Stimulated activated CD4-positive, alpha-beta T cell treated with anti-CD3 and anti-CD28 coated beads, TNF-alpha, amount 100 ng/mL, for 1 hour (primary cell): ENCODE measurements at places on chromosomes 13 and 19.
A peak's percentile ranks its signal among the peaks of the same experiment; 100 is the strongest.

DNA sequence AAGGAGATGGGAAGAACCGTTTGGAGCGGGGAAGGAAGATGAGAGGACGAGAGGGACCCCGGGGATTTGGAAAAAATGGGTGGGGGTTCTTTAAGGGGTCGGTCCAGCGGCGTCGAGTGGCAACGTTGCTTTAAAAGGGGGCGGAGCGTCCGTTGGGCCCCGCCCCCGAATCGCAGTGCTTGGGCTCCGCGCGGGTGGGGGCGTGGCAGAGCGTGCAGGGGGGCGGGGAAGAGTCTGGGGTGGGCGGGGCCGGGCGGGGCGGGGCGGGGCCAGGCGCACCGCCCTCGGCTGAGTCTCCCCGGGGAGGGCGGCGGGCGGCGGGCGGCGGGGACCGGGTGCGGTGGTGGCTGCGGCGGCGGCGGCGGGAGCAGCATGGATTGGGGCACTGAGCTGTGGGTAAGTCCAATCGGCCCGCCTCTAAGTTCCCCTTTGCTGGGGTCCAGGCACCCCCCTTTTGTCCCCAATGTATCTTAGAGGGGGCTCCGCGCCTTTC is at the start of gene TRIP10:
TSS of gene TRIP10 (plus strand) at position 291 of the 493 bp plus-strand sequence. CDS start at position 373, 82 bp downstream.
- DNase-seq, result peak; percentile 78

DNA sequence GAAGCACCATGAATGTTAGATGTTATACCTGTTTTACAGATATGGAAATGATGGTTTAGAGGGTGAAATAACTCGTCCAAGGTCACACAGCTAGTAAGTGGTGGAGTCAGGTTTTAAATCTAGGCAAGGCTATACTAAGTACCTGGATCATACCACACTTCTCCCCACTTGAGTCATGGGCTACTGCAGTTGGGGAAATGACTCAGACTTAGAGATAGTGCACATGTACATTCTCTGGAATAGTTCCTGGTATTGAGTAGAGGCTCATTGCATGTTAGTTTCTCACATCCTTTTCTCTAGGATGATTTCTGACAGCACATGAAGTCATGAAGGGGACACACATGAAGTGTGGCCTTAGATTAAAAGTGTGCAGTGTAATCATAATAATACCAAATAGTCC is 76.2 kb upstream of the TNFSF11 start:
- DNase-seq, result no peak

GRCh38 chr13:37364007-37364406 is 234.6 kb downstream of the POSTN start:
- no peak for DNase-seq

DNA sequence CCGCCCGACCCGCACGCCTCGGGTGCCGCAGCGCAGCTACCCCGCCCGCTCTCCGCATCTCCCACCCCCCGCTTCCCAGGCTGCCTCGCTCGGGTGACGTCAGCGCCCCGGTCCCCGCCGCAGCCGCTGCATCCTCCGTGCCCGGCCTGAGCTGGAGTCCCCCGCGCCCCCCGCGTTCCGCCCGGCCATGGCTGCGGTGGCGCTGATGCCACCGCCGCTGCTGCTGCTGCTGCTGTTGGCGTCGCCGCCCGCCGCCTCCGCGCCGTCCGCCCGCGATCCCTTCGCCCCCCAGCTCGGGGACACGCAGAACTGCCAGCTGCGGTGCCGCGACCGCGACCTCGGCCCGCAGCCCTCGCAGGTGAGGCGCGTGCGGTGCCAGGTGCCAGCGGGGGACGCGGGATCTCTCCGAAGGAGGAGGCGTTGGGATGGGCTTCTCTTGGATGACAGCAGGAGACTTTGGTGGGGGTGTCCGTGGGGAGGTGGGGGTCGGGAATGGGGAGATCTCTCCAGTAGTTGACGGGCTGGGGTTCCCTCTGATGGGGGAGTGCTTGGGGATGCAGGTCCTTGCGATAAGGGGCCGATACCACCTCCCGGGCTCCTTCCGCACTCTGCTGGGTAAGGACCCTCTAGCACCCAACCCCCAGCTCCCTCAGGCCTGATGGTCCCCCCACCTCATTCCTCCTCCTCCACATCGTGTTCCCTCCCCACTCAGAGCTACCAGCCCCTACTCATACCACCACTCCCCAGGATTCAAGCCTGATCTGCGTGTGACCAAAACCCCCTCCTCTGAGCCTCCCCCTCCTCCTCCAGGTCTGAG is at the start of gene TMEM59L:
TSS of gene TMEM59L (plus strand) at position 99 of the 817 bp plus-strand sequence. CDS start at position 188, 89 bp downstream.
- no peak for DNase-seq

DNA sequence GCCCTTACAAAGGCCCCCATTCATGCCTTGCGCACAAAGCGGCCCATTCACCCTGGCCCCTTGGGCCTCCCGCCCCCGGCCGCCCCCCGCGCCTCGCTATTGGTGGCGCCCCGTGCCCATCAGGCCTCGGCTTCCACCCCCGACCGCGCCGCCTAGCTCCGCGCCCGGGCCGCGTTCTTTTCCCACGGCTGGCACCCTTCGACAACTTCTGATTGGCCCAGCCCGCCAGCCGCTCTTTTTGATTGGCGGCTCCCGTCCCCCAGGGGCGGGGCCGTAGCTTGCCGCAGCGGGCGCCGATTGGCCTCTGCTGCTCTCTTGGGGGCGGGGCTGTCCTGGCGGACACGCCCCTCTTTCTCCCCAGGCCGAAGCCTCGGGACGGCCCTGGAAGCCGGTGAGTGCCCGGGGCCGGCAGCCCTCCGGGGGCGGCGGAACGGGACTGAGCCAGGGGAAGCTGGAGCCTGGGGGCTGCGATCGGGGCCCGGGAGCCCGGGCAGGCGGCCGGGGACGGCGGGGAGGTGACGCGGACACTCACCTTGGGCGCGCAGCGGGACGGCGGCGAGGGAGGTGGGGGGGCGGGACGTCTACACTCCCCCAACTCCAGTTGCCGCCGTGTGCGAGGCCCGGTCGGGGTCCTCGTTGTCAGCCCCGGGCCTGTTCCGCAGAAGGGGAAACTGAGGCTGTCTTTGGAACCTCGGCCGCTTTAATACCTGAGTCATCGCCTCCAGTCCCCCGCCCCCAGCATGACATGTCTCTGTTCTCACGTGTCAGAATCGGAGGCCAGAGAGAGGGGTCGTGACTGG is at the start of gene MYH14:
TSS of gene MYH14 (plus strand) at position 342 of the 800 bp plus-strand sequence. CDS start 6,744 bp downstream, outside the sequence.
- DNase-seq, result no peak

DNA sequence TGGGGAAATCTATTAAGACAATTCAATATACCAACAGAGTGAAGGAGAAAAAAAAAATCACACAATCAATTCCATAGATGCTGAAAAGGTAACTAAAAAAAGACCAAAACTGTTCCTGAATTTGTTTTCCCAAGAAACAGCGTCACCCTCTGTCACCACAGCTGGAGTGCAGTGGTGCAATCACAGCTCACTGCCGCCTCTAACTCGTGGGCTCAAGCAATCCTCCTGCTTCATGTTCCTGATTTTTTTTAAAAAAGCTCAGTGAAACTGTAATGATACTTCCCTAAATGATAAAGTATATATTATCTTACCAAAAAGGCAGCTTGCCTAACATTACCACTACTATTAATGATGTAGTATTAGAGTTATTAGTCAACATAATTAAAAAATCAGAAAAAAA is 19.6 kb upstream of the ZFP14 start:
- DNase-seq, result no peak

GRCh38 chr19:39413272-39413910 is 922 bp downstream of the PLEKHG2 start:
- no peak for DNase-seq

DNA sequence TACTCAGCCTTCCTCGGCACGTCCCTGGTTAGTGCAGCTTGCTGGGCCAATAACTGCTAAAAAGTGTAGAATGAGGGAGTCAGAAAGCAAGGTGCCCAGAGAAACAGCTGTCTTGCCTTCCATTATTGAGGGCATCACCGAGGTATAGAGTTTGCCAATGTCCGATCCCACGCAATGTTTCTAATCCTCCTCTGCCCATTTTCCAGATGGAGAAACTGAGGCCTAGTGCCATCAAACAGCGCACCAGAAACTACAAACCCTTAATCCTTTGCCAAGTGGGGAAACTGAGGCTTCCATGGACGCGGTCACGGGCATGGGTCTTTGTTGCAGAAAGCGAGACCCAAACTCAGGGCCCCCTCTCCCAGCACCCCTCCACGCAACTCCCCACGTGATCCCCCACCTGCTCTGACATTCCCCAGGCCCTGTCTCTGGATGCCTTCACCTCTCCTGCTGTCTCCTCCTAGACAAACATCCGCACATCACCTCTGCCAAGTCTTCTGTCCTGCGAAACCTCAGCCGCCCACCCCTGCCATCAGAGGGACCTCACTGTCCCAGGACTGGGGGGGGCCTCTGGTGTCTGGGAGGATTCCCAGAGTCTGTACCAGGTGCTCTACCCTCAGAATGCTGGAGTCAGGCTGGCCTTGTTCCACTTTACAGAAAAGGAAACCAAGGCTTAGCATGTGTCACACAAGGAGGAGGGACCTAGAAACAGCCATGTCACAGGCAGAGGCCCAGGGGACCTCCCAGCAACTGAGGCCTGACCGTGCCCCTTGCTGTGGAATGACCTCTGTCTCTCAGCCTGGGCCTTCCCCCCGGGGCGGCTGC is 930 bp upstream of the PDE4C start:
- no peak for DNase-seq

DNA sequence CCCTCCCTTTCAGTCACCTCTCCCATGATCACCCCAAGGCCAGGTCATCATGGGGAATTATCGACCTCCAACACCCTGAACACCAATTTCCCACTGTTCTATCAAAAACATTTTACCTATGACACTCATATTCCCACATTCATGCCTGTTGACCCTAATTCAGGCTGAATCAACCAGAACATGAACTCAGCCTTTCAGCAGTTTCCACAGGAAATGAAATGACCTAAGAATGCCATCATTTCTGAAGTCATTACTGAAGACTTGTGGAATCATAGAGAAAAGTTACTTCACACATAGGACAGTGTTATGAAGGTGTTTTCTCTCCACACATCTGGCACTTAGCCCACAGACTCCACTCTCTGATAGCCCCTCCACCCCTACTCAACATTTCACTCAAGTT is 29.9 kb upstream of the FAM124A start:
- no peak for DNase-seq

DNA sequence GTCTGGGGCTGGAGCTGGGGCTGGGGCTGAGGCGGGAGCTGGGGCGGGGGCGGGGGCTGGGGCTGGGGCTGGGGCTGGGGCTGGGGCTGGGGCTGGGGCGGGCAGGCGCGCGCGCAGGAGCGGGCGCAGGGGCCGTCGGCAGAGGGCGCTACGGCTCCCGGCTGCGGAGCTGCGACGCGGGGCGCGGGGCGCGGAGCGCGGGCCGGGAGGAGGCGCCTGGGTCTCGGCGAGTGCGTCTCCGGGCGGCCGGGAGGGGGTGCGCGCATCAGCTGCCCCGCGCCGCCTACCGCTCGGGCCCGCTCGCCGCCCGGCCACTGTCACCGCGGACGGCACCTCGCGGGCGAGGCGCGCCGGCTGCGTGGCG is 422 bp upstream of the MTUS2 start:
- DNase-seq, result no peak

- DNase-seq, result no peak
Measured at GRCh38 chr13:48121733-48122132, 26.8 kb upstream of the MED4 start.

GRCh38 chr19:38022791-38023670 is 116.0 kb downstream of the SIPA1L3 start:
- no peak for DNase-seq

DNA sequence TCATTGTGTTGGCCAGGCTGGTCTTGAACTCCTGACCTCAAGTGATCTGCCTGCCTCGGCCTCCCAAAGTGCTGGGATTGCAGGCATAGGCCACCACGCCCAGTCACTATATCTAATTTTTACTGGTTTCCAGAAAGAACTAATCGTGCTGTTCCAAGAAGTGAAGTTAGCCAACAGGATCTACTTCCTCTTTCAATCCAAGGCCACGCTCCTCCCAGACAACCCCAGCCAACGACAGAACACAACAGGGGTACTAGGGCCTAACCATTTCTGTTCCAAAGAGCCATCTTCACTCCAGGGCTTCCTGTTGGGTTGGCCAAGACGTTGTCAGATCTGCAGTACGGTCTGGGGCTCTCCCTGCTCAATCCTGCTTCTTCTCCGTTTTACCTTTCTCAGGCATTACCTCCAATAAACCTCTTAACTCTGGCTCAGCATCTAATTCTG is 7.0 kb upstream of the LSM14A start:
- DNase-seq, result no peak

DNA sequence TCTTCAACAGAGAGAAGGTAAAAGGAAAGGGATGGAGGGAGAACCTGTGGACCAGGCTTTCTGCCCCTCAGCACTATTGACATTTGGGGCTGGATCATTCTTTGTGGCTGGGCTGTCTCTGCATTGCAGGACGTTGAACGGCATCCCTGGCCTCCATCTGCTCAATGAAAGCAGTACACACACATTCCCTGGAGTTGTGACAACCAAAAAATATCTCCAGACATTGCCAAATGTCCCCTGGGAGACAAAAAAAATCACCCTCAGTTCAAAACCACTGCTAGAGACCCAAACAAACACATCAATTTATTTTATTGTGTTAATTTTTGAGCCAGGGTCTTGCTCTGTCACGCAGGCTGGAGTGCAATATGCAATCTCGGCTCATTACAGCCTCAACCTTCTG is 43.3 kb downstream of the INSR start:
- no peak for DNase-seq

GRCh38 chr13:110376120-110376519 is 69.0 kb downstream of the COL4A2 start:
- DNase-seq, result no peak

DNA sequence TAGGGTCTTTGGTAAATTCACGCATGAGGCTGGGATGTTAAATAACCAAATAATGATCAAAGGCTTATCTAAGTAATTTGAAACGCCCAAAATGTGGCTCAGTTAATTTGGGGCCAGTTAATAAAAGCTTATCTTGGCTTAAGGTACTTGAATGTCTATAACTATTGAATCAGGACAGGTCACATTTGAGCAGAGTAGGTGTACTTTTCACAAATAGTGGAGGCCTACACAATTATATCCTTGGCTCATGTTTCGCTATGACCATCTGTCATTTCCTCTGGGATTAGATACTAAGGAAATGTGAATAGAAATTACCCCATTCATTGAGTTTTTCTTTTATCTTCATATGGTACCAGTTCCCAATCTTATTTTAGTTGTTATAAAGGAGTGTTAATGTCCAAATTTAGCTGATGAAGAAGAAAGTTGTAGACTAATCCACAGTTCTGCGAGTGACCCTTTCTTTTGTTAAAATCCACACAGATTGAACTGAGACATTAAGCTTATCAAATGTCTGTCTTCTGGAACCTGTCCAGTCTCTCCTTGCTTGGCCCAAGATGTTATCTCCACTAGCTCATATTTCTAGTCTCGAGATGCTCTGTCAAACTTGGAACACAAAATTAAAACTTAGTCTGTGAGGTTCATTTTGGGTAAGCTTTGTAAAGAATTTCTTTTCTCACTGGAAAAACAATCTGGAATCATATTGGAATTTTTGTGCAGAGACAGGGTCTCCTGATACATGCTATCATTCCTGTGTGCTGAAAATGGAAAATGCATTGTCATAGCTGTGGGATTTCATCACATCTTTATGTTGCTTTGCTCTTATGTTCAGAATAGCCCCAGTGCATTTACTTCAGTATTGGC is 31.0 kb downstream of the SLAIN1 start:
- DNase-seq, result no peak

- DNase-seq, result no peak
Measured at GRCh38 chr19:15400521-15401396, 18.0 kb downstream of the AKAP8L start.

- no peak for DNase-seq
Measured at GRCh38 chr13:41681587-41681986, 224.2 kb downstream of the RGCC start.
